ENCODE measurements at places on chromosomes 1 and 21.
A peak's percentile ranks its signal among the peaks of the same experiment; 100 is the strongest.

- DNase-seq: peak; percentile 62
Measured at GRCh38 chr1:228735871-228736586, 750 bp downstream of the RHOU start.

DNA sequence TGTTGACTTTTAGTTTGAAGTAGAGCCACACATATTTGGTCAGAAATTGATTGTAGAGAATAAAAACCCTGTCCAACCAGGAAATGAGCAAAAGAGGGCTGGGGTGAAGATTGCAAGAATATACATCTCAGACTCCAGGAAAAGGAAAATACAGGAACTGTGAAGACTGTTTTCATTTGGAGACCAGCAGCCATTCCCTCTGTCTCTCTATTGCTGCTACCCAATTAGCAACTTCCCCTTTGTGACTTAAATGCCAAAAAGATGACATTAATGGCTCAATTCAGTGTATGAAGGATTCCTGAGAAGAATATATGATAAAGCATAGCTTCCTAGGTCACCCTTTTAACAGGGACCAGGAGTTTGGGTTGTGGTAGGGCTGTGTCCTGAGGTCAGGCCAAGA, 31.6 kb upstream of the CEP350 start:
- no peak for DNase-seq

DNA sequence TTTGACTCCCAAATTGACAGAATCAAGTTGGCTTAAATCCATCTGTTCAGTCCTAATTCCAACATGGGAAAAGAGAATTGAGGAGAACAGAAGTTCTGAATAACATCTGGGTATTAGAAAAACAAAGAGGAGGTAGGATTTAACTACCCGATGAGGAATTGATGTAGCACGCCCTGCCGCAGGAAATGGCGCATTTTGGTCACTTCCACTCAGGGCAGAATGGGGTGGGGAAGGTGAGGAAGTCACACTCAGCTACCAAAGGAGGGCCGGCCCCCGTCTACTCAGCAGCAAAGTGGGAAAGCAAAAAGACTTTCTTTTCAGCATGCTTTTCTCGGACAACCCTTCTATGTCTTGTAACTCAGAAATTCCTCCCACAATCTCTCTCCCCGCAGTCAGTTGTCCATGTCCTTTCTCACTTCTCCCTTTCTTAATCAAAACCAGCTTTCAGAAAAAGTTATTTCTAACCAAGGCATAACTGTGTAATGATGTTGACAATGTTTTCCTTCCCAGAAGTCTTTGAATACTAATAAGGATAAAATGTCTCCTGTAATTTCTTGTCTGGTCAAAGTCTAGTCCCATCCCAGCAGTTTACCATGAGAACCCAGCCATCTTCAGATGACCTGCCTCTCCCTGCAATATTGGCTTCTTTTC, 60.5 kb upstream of the SIPA1L2 start:
- no peak for DNase-seq

GRCh38 chr1:160499631-160500030, 23.4 kb downstream of the SLAMF6 start:
- no peak for DNase-seq

Measured in ecto neural progenitor cell (in vitro differentiated cells).